ENCODE measurements at places on chromosomes 13 and 19. TPM values are rescaled to one million over a fixed set of nuclear protein-coding genes. Genes with fewer than 3 reads are reported as not detected.

GRCh38 chr13:105902396-105902795 is 633.1 kb downstream of the EFNB2 start:
- no peak for DNase-seq
- no peak overlapping the region for H3K4me3 ChIP-seq
- H3K36me3 ChIP-seq = no peaks in the 10 kb centered on the region
- H3K4me1 ChIP-seq = no peaks in the 10 kb centered on the region

DNA sequence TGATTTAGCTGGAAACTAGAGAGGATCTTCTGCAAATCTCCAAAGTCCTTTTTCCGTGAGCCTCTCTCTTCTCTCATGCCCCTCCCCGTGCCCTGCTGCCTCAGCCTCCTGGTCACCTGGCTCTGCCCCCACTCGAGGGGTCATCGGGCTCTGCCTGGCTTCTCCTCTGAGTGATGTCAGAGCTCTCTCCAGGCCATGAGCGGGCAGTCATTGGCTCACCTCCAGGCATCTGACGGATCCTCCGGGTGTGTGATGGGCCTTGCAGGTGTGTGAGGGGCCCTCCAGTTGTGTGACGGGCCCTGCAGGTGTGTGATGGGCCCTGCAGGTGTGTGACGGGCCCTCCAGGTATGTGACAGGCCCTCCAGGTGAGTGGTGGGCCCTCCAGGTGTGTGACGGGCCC is 10.3 kb upstream of the GAS6 start:
- H3K4me3 ChIP-seq = no peak overlapping the region
- no peaks in the 10 kb centered on the region for H3K36me3 ChIP-seq
- H3K27ac ChIP-seq = no peak overlapping the region

- H3K4me3 ChIP-seq = no peak overlapping the region
- no peaks in the 10 kb centered on the region for H3K36me3 ChIP-seq
- peaks cover 36% of the 10 kb centered on the region for H3K4me1 ChIP-seq
- H3K27ac ChIP-seq = no peak overlapping the region
Measured at GRCh38 chr19:18717601-18718000, 34.1 kb downstream of the CRTC1 start.

DNA sequence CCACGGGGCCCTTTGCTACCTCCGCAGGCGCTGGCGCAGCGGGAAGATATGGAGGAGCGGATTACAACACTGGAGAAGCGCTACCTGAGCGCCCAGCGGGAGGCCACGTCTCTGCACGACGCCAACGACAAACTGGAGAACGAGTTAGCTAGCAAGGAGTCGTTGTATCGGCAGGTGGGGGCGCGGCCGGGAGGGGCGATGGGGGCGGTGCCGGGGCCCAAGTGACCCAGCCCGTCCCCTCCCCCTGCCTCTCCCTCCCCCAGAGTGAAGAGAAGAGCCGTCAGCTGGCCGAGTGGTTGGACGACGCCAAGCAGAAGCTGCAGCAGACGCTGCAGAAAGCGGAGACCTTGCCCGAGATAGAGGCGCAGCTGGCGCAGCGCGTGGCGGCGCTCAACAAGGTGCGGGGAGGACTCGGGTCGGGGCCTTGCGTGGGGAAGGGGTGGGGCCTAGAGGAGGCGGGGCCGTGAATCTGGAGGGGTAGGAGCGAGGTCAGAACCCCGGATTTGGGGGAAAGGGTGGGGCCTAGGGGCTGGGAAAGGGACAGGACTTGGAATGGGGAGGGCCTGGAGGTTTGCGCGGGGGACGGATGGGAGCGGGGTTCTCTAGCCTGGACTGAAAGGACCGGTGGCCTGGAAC is 13.7 kb downstream of the PPFIA3 start:
- H3K4me1 ChIP-seq = peaks cover 21% of the 10 kb centered on the region
- peaks cover 6% of the 10 kb centered on the region for H3K27me3 ChIP-seq
- DNase-seq = no peak
- H3K27ac ChIP-seq = no peak overlapping the region
- H3K36me3 ChIP-seq = no peaks in the 10 kb centered on the region
- H3K4me3 ChIP-seq = peak overlapping the region; percentile 74

DNA sequence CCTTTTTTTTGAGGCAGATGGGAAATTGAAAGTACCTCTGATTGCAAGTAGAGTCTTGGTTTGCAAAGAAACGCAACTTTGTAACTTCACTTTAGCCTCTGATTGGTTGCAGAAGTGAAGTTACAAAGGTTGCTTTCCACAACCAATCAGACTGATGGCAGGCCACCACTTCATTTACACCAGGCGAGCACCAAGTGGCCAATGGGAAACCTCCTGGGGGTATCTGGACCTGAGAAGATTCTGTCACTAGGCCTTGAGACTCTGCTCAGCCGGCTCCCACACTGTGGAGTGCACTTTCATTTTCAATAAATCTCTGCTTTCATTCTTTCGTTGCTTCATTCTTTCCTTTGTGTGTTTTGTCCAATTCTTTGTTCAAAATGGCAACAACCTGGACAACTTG is 19.1 kb downstream of the PEPD start:
- H3K36me3 ChIP-seq = no peaks in the 10 kb centered on the region
- no peak overlapping the region for H3K4me3 ChIP-seq
- no peak for DNase-seq
- H3K4me1 ChIP-seq = peaks cover 16% of the 10 kb centered on the region
- no peaks in the 10 kb centered on the region for H3K27me3 ChIP-seq
- no peak overlapping the region for H3K27ac ChIP-seq

- no peak overlapping the region for H3K27ac ChIP-seq
- H3K36me3 ChIP-seq = no peaks in the 10 kb centered on the region
Measured at GRCh38 chr13:113273851-113274590, 23.0 kb upstream of the LAMP1 start.

DNA sequence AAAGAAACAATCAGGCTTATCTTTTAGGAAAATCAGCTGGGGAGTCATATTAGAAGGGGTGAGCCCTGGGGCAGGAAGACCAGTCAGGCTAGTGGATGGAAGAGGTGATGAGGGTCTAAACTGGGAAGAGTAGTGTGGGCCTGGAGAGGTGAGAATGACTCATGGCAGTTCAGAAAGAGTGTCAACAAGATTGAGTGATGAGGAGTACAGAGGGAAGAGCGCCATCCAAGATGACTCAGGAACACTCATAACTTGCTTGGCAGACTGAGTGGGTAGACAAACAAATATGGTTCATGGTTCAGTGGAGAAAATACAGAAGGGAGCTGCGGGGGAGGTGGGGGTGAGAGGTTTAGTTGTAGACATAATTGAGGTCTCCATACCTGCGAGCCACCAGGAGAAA is 17.3 kb upstream of the CLDN10 start:
- no peak for DNase-seq
- no peaks in the 10 kb centered on the region for H3K36me3 ChIP-seq
- no peak overlapping the region for H3K4me3 ChIP-seq
- H3K4me1 ChIP-seq = no peaks in the 10 kb centered on the region
- H3K27me3 ChIP-seq = peaks cover 18% of the 10 kb centered on the region

DNA sequence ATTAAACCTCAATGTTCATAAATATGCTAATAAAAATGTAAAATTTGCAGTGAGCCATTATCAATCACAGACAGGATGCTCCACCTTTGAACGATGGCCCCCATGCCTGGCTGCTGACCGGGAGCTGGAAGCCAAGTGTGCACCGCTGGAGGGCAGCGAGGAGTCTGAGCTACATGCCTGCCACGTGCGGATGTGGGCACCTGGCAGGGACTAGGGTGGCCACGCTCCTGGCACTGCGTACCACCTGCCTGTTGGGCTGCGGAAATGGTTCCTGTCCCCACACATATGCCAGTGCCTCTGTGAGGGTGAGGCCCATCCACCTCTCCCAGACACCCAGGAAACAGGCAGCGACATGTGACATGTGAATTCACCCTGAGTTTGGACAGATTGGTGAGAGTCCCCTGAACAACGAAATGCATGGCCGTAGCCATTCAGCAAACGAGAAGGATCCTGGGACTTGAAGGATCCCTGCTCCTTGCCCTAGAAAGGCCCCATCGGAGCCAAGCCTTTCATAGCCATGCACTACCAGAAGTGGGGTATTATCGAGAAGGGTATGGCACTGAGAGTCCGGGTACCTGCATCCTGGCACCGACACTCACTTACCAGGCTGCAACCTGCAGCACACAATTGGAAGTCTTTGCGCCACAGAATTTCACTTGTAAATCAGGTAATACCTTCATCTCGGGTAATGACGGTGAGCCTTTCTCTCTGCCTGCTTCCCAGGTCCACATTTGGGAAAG is 35.8 kb downstream of the TSHZ3 start:
- peaks cover 5% of the 10 kb centered on the region for H3K4me1 ChIP-seq
- no peaks in the 10 kb centered on the region for H3K36me3 ChIP-seq
- no peak overlapping the region for H3K27ac ChIP-seq
- no peak overlapping the region for H3K4me3 ChIP-seq

- H3K36me3 ChIP-seq = no peaks in the 10 kb centered on the region
- peaks cover 12% of the 10 kb centered on the region for H3K4me1 ChIP-seq
- H3K4me3 ChIP-seq = no peak overlapping the region
- H3K27ac ChIP-seq = no peak overlapping the region
Measured at GRCh38 chr19:17497149-17497798, 14.2 kb upstream of the PGLS start.

GRCh38 chr13:38530492-38530891 is 156.4 kb upstream of the FREM2 start:
- no peaks in the 10 kb centered on the region for H3K27me3 ChIP-seq
- no peaks in the 10 kb centered on the region for H3K36me3 ChIP-seq
- no peak overlapping the region for H3K4me3 ChIP-seq
- DNase-seq = no peak

- no peak for DNase-seq
- H3K4me1 ChIP-seq = no peaks in the 10 kb centered on the region
- no peak overlapping the region for H3K27ac ChIP-seq
Measured at GRCh38 chr13:107585469-107586180, 629.7 kb downstream of the LIG4 start.

GRCh38 chr19:22088541-22089144 is 36.4 kb downstream of the ZNF257 start:
- H3K4me3 ChIP-seq = no peak overlapping the region
- DNase-seq = no peak
- no peak overlapping the region for H3K27ac ChIP-seq
- peaks cover 29% of the 10 kb centered on the region for H3K36me3 ChIP-seq
- H3K27me3 ChIP-seq = no peaks in the 10 kb centered on the region

DNA sequence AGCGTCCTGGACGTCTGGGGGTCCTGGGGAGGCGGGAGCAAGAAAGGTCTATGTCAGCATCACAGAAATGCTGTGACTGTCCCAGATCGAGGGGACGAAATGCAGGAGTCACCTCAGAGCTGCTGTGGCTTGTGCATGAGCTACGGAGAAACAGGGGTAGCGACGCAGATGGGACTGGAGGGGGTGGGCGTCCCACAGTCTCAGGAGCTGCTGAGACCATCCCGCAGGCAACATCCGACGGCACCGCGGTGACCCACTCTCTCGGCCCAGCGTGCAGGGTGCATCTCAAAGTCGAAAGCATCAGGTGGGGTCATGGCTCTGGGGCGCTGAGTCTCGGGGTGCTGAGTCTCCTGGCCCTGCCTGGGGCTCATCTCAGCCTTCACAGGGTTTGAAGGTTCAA is 37.4 kb upstream of the C13orf46 start:
- no peaks in the 10 kb centered on the region for H3K27me3 ChIP-seq
- H3K36me3 ChIP-seq = peaks cover 5% of the 10 kb centered on the region
- peak overlapping the region; percentile 74 for H3K27ac ChIP-seq
- no peak overlapping the region for H3K4me3 ChIP-seq

DNA sequence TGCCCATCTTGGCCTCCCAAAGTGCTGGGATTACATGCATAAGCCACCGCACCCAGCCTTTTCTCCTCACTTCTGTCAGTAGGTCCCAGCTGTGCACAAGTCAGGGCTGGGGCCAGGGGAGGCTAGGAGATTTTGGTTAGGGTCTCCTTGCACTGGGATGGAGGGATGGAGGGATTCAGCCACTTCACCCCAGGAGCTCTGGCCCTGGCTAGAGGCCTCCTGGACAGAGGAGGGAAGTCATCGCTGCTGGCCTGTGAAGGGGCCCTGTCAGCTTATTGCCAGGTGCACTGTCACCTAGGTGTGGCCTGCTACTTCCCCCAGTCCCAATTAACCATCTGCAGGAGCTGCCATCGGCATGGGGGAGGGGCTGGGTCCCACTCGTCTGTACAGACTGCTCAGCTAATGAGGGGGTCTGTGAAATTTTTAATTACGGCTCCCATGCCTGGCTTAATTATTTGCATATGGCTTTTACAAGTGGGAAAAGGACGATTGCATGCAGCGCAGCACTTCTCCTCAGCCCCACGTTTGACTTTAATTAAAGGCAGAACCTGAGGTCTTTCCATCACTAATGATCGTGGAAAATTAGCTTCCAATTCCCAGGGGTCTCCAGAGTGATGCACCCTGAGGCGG is 52.4 kb downstream of the CHST8 start:
- no peak overlapping the region for H3K27ac ChIP-seq
- H3K36me3 ChIP-seq = no peaks in the 10 kb centered on the region
- no peak for DNase-seq
- no peak overlapping the region for H3K4me3 ChIP-seq
- H3K4me1 ChIP-seq = no peaks in the 10 kb centered on the region

GRCh38 chr13:73618275-73618865 is 515.8 kb downstream of the KLF12 start:
- no peak overlapping the region for H3K4me3 ChIP-seq
- no peak for DNase-seq
- H3K27ac ChIP-seq = no peak overlapping the region
- no peaks in the 10 kb centered on the region for H3K36me3 ChIP-seq
- no peaks in the 10 kb centered on the region for H3K4me1 ChIP-seq
- H3K27me3 ChIP-seq = peaks cover 19% of the 10 kb centered on the region

- no peak for DNase-seq
- no peaks in the 10 kb centered on the region for H3K36me3 ChIP-seq
- no peak overlapping the region for H3K27ac ChIP-seq
- H3K27me3 ChIP-seq = peaks cover 10% of the 10 kb centered on the region
- no peak overlapping the region for H3K4me3 ChIP-seq
Measured at GRCh38 chr13:26989261-26989956, 182.2 kb downstream of the USP12 start.

Gene SOHLH2
- total RNA-seq = not detected

Gene CYP4F12
- not detected for total RNA-seq

Gene ATCAY
- not detected for total RNA-seq

Gene PABPC3
- total RNA-seq = 0.11 TPM

Gene ZNF491
- 1.7 TPM for total RNA-seq

Gene KIR3DL2
- 10.3 TPM for total RNA-seq

Gene TEX101
- not detected for total RNA-seq

Gene GEMIN7
- total RNA-seq = 59.0 TPM

Measured in natural killer cell treated with Interleukin-12 subunit alpha and Interleukin-12 subunit beta and Interleukin-15 and Interleukin-18, amount 100 ng/mL, for 72 hours (primary cell).